Aorta (tissue), 5 donors: ENCODE measurements at places on chromosomes 11 and 22. TPM values are rescaled to one million over a fixed set of nuclear protein-coding genes. Genes with fewer than 3 reads are reported as not detected.

- peak; percentile 78 for DNase-seq
Measured at GRCh38 chr11:122209619-122210366, 93.8 kb upstream of the BLID start.

GRCh38 chr22:37020192-37020479 is 594 bp downstream of the MPST start:
- DNase-seq = no peak

GRCh38 chr11:61353131-61354067 is 8.3 kb downstream of the CYB561A3 start:
- no peak for DNase-seq

- no peak for DNase-seq
Measured at GRCh38 chr11:122190768-122191167, 74.8 kb upstream of the BLID start.

GRCh38 chr11:73343076-73343873 is 32.9 kb upstream of the RELT start:
- no peak for DNase-seq

- no peak for DNase-seq
Measured at GRCh38 chr11:105241136-105241535, 101.6 kb upstream of the CARD18 start.

DNA sequence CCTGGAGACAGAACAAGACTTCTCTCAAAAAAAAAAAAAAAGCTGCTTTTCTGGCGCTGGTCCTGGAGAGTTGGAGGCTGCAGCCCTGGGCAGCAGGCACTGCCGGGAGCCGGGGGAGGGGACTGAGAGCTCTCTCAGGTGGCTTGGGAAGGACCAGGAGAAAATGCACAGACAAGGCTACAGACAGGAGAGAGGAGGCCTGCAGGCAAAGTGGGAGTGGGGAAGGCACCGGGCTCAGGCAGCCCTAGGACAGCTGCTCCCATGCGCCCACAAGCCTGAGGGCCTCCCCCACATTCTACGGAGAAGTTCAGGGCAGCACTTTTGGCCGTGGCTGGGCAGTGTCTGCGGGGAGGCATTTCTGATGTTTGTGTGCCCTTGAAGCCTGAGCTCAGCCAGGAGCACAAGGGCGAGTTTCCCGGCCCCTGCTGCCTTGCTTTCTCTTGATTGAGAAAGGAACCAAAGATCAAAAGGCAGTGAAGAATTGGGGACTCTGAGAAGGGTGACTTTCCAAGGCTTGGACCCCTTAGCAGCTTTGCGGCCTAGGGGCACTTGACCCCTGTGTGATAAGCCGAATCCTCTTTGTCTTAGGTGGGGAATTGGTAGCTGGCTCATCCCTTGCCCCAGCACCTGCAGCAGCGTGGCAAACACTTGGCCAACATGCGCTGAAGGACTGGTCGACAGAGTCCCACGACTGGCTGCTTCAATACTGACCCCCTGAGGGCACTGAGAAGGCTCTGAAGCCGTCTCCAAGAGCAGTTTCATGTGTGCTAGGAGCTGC is 35.3 kb downstream of the PPM1F start:
- DNase-seq = no peak

The BACE1-AS gene
- total RNA-seq = 9.8 TPM

The MS4A12 gene
- total RNA-seq = not detected

The THAP12 gene
- 41.0 TPM for total RNA-seq

The WT1 gene
- total RNA-seq = not detected

The MS4A3 gene
- total RNA-seq = not detected

The SCGB1D2 gene
- not detected for total RNA-seq

The FRMD8 gene
- total RNA-seq = 39.5 TPM

The CASP5 gene
- total RNA-seq = 0.88 TPM

The OR6T1 gene
- total RNA-seq = not detected

The PRMT3 gene
- total RNA-seq = 14.2 TPM
